Stimulated activated CD4-positive, alpha-beta T cell treated with anti-CD3 and anti-CD28 coated beads, Interleukin-1b, Interleukin-23, amount 100 ng/mL, for 1 hour (primary cell): ENCODE measurements at places on chromosomes 5 and 9.
A peak's percentile ranks its signal among the peaks of the same experiment; 100 is the strongest.

- DNase-seq: no peak
Measured at GRCh38 chr5:53503562-53504218, 23.3 kb downstream of the FST start.

DNA sequence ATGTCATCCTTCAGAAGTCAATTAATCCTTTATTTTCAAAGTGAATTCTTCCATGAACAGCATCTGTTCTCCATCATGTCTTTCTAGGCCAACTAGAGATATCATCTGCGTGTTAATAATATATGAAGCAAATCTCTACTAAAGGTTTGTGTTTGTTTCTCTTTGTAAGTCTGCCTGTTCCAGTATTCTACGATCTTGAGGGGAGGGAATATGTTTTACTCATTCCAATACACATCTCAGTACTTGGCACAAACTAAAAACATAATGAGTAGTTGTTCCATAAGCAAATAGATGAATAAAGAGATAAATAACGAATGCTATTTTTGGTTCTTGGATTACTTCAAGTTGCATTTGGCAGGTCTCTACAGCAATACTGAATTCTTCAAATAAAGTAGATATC lies 470.7 kb upstream of the GRIN3A start:
- no peak for DNase-seq

GRCh38 chr9:130186051-130186450 lies 13.8 kb downstream of the NCS1 start:
- no peak for DNase-seq

DNA sequence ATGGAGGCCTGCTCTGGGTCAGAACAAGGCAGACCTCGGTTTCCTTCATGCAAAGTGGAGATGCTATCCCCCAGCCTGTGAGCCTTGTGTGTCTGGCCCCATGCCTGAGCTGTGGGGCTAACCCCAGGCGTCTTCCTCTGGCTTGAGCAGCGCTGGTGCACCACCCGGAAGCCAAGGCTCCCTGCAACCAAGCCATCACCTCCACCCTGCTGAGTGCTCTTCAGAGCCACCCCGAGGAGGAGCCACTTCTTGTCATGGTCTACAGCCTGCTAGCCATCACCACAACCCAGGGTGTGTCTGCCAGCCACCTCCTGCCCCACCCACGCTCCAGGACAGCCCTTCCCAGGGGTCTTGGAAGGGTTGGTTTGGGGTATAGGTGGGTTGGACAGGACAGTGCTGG lies 16.2 kb downstream of the REXO4 start:
- no peak for DNase-seq

DNA sequence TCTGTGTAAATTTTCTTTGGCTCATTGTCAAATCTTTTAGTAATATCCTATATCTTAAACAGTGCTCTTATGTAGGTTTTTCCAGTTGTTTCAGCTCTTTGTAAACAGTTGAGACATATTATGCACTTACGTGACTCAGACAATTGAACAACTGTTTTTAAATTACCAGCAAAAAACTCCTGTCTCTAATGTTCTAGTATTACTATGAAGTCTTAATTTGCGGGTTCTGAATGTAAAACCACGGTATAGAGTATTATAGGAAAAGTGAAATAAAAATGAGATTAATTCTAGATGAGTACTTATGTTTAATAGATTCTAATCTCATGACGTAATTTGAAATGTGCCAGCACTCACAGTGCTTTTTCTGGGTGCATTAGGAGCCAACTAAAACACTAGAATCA lies 136.0 kb downstream of the GDNF start:
- DNase-seq: no peak

- DNase-seq: no peak
Measured at GRCh38 chr9:133959171-133959570, 33.0 kb downstream of the VAV2 start.

DNA sequence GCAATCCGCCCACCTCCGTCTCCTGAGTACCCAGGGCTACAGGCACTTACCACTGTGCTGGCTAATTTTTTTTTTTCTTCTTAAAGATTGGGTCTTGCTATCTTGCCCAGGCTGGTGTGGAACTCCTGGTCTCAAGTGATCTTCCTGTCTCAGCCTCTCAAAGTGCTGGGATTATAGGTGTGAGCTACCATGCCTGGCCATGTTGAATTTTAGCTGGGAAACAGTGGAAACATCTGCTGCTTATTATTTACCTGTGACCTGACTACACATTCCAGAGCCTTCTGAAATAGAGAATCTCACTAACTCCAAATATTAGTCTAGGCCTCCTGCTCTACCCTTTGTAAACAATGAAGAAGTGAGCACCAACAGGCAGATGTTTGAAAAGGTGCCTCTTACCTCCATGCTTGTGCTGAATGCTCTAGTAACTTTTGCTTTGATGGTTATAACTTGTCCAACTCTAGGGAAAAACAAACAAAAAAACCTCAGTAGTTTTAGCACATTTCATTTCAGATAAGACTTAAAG lies 22.5 kb downstream of the ACOT12 start:
- no peak for DNase-seq

- DNase-seq: no peak
Measured at GRCh38 chr5:73726071-73726470, 100.1 kb downstream of the ARHGEF28 start.

DNA sequence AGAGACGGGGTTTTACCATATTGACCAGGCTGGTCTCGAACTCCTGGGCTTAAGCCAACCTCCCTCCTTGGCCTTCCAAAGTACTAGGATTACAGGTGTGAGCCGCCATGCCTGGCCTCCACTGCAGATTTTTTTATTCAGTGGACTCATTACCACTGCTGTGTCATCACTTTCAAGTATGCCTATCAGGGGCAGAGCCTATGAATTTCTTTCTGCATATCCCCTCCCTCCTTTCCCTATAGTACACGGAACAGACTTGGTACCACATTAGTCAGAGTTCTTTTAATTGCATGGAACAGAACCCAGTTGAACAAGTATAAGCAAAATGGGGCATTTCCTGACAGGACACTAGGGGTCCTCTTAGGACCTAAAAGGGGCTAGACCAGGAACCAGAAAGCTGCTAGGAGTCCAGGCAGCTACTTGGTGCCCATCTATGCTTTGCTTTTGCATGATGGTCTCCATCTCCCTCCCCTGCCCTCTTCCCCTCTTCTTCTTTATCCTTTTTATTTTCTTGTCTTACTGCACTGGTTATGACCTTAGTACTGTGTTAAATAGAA lies 5.8 kb downstream of the BSPRY start:
- no peak for DNase-seq

DNA sequence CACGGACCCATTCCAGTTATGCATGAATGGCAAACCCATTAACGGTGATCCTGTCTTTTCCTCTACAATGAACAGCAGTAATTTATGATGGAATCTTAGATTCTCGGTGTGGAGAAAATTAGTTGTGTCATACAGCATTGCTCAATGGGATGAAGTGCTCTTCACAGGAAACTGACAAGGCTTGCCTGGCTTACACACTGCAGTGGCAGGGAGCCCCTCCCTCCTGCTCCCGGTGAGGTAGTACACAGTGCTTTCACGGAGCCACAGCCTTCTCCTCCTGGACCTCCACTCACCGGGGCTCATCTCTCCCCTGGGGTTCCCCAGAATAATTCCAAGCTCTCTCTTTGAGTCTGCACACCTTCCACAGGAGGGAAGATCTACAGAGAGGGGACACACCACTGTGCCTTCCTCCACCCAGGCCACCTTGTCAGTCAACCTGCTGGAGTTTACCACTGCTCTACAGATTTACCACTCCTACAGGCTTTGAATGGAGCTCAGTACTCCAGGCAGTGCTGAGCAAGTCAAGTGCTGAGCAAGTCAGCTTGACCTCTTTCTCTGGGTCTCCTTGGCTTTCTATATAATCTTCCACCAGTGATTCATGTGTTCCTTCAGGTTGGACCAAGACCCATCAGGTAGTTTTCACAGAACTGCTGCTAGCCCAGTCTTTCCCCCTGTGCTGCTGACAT lies 59.1 kb upstream of the TBC1D2 start:
- no peak for DNase-seq

GRCh38 chr5:77973253-77973609 lies 197.1 kb upstream of the TBCA start:
- no peak for DNase-seq

- no peak for DNase-seq
Measured at GRCh38 chr5:43037636-43038495, 2.3 kb downstream of the ANXA2R start.

DNA sequence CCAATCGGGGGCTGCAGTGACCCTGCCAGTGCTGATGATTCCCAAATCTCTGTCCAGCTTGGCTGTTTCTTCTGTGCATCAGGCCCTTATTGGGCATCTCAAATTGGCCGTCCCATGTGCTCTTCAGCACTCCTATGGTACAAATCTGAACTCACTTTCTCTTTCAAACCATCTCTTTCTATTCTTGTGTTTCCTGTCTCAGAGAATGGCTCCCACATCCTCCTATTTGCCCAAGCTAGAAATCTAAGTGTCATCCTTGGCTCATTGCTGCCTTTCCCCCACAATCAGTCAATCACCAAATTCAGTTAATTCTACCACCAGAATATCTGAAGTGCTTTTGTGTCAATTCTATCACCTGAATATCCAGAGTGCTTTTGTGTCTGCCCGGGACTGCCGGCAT lies 336.6 kb downstream of the CWC27 start:
- DNase-seq: no peak

DNA sequence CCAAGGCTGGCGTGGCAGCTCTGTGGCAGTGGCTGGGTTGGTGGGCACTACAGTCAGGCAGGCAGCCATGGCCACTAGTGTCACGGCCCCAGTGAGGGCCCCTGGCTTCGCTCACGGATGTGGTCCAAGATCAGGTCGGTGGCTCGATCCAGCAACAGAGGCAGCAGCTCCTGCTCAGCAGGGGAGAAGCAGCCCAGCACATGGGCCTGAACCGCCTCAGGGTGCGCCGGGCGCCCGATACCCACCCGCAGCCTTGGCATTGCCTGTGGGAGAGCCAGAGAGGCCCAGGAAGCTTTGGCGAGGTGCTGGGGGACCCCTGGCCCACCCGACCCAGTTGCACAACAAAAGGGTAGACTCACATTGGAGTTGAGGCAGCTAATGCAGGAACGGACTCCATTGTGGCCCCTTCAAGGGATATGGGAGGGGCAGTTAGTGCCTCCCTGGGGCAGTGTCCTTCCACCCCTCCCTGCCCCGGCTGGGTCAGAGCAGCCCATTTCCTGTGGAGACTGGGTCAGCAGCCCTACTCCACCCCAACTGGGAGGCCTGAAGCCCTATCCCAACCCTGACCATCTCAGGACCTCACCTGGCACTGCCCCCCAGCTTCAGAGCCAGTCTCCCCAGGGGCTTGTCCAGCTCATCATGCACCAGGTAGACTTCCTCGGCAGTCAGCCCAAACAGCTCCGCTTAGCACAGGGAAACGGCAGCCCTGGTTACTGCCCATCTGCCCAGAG lies 1.3 kb downstream of the PTRH1 start:
- no peak for DNase-seq

- no peak for DNase-seq
Measured at GRCh38 chr5:67536866-67537265, 340.3 kb upstream of the CD180 start.

DNA sequence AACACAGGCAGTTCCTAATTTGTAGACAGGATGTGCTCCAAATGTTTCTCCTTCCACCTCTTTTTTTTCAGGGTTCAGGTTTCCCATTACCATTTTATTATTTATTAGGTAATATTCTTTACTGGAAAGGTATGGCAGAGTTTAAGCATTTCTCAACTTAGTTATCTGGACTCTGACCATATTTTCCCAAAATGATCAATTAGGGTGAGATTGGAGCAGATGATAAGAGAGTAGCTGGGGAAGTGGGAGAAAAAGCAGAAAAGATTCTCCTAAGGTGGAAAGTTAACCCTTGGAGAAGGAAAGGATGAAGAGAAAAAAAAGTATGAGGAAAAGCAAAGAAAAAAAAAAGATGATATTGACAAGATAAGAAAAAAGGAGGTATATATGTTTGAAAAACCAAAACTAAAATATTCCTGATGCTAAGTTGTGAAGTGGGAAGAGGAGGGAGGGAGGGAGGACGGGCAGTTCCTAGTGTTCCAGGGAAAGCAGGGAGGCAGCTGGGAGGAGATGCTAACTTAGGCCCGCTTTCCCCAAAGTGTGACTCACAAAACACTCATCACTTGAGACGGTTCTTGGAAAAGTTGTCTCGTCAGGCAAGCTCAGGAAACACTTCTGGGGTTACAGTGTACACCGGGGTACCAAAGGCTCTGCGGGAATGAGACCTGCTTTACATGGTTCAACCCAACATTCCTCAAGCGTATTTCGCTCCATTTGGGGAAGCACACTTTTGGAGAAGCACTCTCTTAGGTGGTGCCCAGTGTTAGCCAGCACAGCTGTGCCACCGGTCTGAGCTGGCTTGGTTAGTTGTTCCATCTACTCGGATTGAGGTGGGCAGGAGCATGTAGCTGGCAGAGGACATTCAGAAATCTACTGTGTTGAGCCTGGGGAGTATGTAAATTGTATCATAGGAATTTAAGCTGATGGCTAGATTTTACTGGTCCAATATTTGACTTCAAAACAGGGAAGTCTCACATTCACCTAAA lies 35.1 kb downstream of the B4GALT1 start:
- DNase-seq: no peak

GRCh38 chr5:160692271-160692670 lies 159.7 kb downstream of the ATP10B start:
- no peak for DNase-seq

- DNase-seq: peak; percentile 50
Measured at GRCh38 chr5:175444060-175444904, at the start of gene DRD1. Gene DRD1 (minus strand): TSS chr5:175444182. CDS start chr5:175443099, 1,083 bp downstream.

GRCh38 chr9:33372900-33373299 lies 29.5 kb downstream of the AQP7 start:
- no peak for DNase-seq

- no peak for DNase-seq
Measured at GRCh38 chr5:83001796-83002381, 75.3 kb downstream of the TMEM167A start.

DNA sequence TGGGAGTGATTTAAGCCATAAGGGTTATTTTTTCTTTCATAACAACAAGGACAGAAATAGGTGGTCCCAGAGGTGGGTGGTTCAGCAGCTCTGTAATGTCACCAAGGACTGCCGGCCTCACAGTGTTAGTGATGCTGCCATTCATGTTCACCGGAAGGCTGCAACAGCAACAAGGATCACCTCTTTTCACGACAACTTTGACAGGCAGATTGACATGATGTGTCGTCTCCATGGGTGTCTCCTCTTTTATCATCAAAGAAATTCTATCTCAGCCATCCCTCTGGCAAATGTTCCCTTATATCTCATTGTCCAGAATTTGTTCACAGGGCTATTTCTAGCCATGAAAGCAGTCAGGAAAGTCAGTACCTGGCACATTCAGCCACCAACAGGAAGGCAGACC lies 231.5 kb downstream of the SH3GL2 start:
- DNase-seq: no peak

GRCh38 chr9:123217128-123217654 lies 51.2 kb downstream of the STRBP start:
- no peak for DNase-seq
